ENCODE measurements at places on chromosomes 3 and 15.

GRCh38 chr3:42747581-42747980 is 25.5 kb downstream of the CCDC13 start:
- no peak for DNase-seq

- DNase-seq = no peak
Measured at GRCh38 chr15:95919460-95919859, 411.0 kb upstream of the NR2F2 start.

GRCh38 chr3:195131176-195131575 is 139.8 kb downstream of the XXYLT1 start:
- DNase-seq = no peak

DNA sequence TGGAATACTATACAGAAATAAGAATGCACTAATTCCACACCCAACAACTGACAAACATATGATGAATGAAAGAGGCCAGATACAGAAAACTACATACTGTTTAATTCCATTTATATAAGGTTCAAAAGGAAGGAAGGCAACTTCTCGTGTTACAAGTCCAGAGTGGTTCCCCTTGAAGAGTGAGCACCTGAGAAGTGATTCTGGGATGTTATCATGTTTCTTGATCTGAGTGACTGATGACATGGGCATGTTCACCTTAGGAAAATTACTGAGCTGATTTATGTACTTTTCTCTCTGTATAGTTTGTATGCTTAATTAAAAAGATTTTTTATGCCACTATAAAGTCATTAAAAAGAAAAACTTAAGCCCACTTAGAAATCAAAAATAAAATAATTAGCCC is 13.6 kb downstream of the CCDC12 start:
- DNase-seq = no peak

DNA sequence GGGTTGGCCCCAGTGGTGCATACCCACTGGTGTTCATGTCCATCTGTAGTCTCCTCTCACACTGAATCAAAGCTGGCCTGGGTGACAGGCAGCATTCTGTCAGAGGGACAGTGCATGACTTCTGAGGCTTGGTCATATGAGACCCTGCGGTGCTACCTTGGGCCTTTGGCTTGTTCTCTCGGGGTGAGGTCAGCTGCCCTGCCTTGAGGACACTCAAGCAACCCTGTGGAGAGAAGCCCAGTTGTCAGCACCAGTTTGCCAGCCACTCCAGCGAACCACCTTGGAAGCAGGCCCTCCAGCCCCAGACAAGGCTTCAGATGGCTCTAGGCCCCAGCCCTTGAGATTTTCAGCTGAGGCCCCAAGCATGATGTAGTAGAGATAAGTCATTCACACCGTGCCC is 16.9 kb upstream of the RAB7A start:
- DNase-seq = no peak

GRCh38 chr3:39110041-39110639 is 2.7 kb downstream of the TTC21A start:
- DNase-seq = no peak
